ENCODE measurements at places on chromosomes 2 and 18. TPM values are rescaled to one million over a fixed set of nuclear protein-coding genes. Genes with fewer than 3 reads are reported as not detected.
A peak's percentile ranks its signal among the peaks of the same experiment; 100 is the strongest.

The MC4R gene
- total RNA-seq: not detected

GRCh38 chr2:9525266-9525665 is 30.4 kb downstream of the ADAM17 start:
- H3K4me3 ChIP-seq: no peak overlapping the region
- H3K4me1 ChIP-seq: peaks cover 11% of the 10 kb centered on the region
- peaks cover 35% of the 10 kb centered on the region for H3K36me3 ChIP-seq
- no peak overlapping the region for H3K27ac ChIP-seq
- DNase-seq: no peak

DNA sequence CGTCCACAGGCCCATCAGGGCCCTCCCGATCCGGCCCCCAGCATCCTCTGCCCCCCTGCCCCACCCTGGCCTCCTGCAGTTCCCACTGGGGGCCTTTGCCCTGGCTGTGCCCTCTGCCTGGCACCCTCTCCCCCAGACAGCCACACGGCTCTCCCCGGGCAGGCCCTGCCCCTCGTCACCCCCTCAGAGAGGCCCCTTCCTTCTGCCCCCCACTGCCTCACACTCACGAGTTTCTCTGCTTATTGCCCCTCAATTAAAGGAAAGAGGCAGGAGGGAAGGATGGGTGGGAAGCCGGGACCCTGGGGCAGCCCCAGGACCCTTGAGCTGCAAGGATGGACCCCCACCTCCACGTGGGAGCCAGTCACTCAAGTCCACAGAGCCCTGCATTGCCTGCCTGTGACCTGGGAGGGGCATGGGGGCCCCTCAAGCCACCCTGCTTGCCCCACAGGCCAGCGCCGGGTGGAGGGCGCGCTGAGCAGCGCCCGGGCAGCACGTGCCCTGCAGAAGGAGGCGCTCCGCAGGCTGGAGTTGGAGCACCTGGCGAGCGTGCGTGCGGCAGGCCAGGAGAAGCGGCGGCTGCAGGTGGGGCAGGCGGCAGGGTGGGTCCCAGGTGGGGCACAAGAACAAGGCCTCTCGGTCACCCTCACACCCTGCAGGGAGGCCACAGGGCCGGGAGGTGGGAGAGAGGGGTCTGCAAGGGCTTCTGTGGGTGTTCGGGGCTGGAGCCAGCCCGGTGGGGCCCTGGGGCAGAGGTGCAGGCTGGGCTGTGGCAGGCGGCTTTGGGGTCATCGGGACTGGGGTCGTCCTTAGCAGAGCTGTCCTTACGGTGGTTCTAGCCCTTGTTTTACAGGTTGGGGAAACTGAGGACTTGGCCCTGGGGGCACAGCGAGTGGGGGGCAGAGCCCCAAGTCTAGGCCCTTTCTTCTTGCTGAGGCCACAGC is 30.5 kb upstream of the SNED1 start:
- DNase-seq: no peak
- no peak overlapping the region for H3K4me3 ChIP-seq
- peaks cover 18% of the 10 kb centered on the region for H3K27me3 ChIP-seq
- peaks cover 7% of the 10 kb centered on the region for H3K4me1 ChIP-seq

- peak; percentile 25 for DNase-seq
- H3K27ac ChIP-seq: no peak overlapping the region
- H3K4me3 ChIP-seq: no peak overlapping the region
- H3K27me3 ChIP-seq: no peaks in the 10 kb centered on the region
- H3K36me3 ChIP-seq: peaks cover 11% of the 10 kb centered on the region
Measured at GRCh38 chr18:35127201-35127600, 86.0 kb downstream of the MAPRE2 start.

- H3K4me3 ChIP-seq: no peak overlapping the region
- peaks cover 2% of the 10 kb centered on the region for H3K27me3 ChIP-seq
- H3K36me3 ChIP-seq: peaks cover 8% of the 10 kb centered on the region
- no peak overlapping the region for H3K27ac ChIP-seq
- H3K4me1 ChIP-seq: no peaks in the 10 kb centered on the region
- DNase-seq: no peak
Measured at GRCh38 chr2:2921011-2921720, 456.5 kb downstream of the EIPR1 start.

GRCh38 chr2:183671233-183671632 is 547.0 kb downstream of the NUP35 start:
- H3K27me3 ChIP-seq: no peaks in the 10 kb centered on the region
- H3K36me3 ChIP-seq: no peaks in the 10 kb centered on the region
- H3K27ac ChIP-seq: no peak overlapping the region
- H3K4me1 ChIP-seq: no peaks in the 10 kb centered on the region

GRCh38 chr2:238106698-238107524 is 6.8 kb downstream of the ESPNL start:
- H3K4me3 ChIP-seq: 0 out of 2 replicates have a peak overlapping the region, but pooled peaks have one; percentile 17
- no peak overlapping the region for H3K27ac ChIP-seq
- H3K4me1 ChIP-seq: no peaks in the 10 kb centered on the region
- H3K36me3 ChIP-seq: peaks cover 5% of the 10 kb centered on the region
- H3K27me3 ChIP-seq: peaks cover 17% of the 10 kb centered on the region
